ENCODE measurements at places on chromosomes 7 and 10. TPM values are rescaled to one million over a fixed set of nuclear protein-coding genes. Genes with fewer than 3 reads are reported as not detected.

Gene ZNF467
- total RNA-seq = 0.97 TPM

Gene CLRN3
- not detected for total RNA-seq

Gene PIK3CG
- total RNA-seq = not detected

Gene RPA3
- 102 TPM for total RNA-seq

Gene PON3
- total RNA-seq = 31.0 TPM

Gene TMEM243
- 22.7 TPM for total RNA-seq

Gene CRCP
- 26.7 TPM for total RNA-seq

Gene TRPV5
- total RNA-seq = not detected

Gene EPHA1
- total RNA-seq = 0.29 TPM

Gene FOXL3
- total RNA-seq = not detected

Gene TCAF2
- 0.84 TPM for total RNA-seq

Gene LRRC18
- not detected for total RNA-seq

Gene GLCCI1
- 0.63 TPM for total RNA-seq

Measured in A549 treated with GW870086 at 1 μM for 4 hours (cell line).